ENCODE measurements at places on chromosomes 5 and 9. TPM values are rescaled to one million over a fixed set of nuclear protein-coding genes. Genes with fewer than 3 reads are reported as not detected.

CTXN3 gene
- not detected for total RNA-seq

PPP6C gene
- total RNA-seq: 27.5 TPM

DND1 gene
- total RNA-seq: under 0.01 TPM

UNC13B gene
- 14.3 TPM for total RNA-seq

MAT2B gene
- 107 TPM for total RNA-seq

Data from IMR-90 (cell line).